Activated CD4-positive, CD25-positive, alpha-beta regulatory T cell (primary cell): ENCODE measurements at places on chromosomes 3 and 15.

DNA sequence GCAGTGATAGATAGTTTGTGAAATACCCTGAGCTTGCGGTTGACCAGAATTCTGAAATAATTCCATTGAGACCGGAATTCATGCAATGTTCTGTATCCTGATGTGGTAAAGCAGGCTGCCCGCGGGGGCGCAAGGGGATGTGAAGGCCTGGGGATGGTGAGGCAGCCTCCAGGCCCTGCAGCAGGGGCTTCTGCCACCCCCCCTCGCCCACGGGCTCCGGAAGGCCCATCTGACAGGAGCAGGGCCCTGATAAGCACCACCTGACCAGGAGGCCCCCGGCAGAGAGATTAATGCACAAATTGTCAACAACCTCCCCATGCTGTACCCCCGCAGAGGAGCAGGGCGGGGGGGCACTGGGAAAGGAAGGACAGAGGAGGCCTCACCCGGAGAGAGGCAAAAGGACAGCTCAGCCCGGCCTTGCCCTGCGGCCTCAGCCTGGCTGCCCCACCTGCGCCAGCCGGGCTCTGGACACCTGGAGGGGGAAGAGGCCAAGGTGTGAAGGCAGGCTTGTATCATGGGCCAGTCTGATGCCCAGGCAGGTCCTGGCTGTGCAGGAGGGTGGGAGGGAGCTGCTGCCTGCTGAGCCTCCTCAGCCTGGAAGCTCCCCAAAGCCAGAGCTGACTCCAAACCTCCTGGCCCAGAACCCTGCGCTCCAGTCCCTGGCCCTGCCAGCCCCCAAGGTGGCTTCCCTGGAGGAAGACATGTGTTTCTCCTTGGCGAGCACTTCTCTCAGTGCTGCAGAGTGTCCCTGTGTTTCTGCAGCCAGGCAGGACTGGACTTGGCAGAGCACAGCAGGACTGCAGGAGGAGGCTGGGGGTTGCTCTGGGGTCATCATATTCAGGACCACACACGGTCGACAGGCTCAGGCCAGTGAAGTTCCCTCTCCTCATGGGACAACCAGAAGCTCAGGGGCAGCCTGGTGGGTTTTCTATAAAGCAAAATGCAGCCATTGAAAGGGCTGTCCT is 46.5 kb downstream of the RPN1 start:
- no peak for DNase-seq

- DNase-seq = no peak
These were observed 5.1 kb upstream of the TASOR start for GRCh38 chr3:56688191-56688590.

GRCh38 chr3:138405486-138405885 is 28.9 kb upstream of the ESYT3 start:
- no peak for DNase-seq

GRCh38 chr3:113054552-113054951 is 63.8 kb downstream of the GTPBP8 start:
- no peak for DNase-seq

GRCh38 chr15:96330064-96330449 is 443 bp upstream of the NR2F2 start:
- DNase-seq = no peak

- DNase-seq = no peak
These were observed 3.8 kb upstream of the KCNMB2 start for GRCh38 chr3:178532476-178532875.

DNA sequence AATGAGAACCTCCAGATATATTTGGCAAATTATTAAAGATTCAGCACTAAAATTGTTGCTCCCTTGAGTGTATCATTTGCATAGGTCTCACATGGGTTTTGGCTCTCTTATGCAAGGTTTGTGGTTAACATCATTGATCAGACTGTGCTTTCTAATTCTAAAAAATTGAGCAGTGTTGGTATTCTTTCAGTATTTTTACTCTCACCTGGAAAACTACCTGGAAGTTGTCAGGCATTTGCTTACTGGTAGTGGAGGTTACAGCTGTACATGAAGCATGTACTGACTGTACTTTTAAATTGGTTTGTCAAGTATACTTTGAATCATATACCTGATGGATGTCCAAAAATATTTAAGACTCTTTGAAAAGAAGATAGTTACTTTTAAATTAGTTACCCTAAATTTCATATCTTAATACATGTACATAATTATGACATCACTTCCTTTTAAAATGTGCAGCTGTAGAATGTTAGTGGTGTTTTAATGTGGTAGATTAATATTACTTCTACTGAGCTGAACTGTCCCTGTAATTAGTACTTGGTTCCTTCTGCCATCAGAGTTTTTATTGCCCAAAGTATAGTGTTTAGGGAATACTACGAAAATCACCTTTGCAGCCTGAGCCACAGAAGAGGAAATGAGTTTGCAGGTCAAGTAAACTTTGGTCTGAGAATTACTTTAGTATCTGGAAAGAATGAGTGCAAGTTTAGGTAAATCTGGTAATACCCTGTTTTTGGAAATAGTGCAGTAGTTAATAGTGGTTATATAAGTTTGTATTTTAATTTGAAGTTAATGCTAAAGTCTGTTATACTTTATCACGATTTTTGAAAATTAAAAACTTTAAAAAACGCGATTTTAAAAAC is 2.8 kb downstream of the CHD2 start:
- DNase-seq = no peak
